Stimulated activated CD8-positive, alpha-beta memory T cell treated with anti-CD3 and anti-CD28 coated beads, Interleukin-4, amount 100 ng/mL, for 1 hour (primary cell): ENCODE measurements at places on chromosomes 7 and 10.

GRCh38 chr7:36736090-36736898 lies 12.0 kb upstream of the AOAH start:
- no peak for DNase-seq

GRCh38 chr7:127652333-127653248 lies 597 bp downstream of the SND1 start:
- no peak for DNase-seq

DNA sequence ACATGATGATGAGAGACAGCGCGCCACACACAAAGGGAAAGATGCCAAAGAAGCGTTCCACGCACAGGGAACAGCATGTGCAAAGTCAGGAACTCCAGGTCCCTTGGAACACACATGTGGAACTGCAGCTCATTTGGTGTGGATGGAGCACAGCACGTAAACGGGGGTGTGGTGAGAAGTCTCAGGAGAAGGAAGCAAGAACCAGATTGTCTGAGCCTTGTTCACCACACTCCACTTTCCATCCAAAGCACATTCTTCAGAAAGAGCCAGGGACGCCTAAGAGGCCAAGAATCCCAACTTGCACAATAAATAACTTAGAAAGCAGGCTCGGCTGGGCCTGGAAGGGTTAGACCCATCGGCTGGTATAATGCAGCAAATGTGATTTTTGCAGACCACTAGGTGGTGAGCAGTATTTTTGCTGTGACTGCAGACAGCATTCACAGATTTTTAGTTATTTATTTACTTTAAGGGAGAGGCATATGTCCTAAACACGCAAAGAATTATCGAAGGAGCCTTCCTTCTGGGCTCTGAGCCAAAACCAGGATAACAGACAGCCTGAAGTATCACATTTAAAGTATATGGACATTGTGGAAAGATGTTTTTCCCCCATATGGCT lies 27.9 kb upstream of the ASCC1 start:
- no peak for DNase-seq

GRCh38 chr10:112136486-112137153 lies 46.9 kb downstream of the GPAM start:
- no peak for DNase-seq

DNA sequence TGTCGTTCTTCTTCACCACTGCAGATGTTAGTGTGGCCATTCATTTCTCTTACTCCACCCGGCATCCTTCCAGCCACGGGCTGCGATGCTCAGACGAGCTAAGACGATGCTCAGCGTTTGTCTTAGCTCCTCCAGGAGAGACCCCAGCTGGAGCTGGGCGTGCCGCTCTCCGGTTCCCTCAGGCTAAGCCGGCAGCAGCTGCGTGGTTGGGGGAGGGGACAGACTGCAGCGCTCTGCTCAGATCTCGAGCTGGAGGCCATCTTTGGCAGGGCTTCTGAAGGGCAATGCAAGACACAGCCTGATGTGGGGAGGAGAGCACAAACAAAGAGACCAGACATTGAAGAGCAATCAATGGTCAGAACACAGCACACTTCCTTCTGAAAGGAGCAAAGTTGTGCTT lies 4.8 kb downstream of the INA start:
- DNase-seq, result no peak

DNA sequence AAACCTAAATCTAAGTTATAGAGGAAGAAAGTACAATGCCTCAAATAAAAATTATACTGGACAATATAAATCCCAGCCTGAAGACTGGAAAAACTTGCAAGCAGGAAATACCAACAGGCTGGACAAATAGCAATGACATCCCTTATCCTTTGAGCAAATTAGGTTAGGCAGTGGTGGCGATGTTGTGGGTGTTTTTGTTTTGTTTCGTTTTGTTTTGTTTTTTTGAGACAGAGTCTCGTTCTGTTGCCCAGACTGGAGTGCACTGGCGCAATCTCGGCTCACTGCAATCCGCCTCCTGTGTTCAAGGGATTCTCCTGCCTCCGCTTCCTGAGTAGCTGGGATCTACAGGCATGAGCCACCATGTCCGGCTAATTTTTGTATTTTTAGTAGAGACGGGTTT lies 57.3 kb upstream of the TES start:
- no peak for DNase-seq
